ENCODE measurements at places on chromosomes 7 and 10. TPM values are rescaled to one million over a fixed set of nuclear protein-coding genes. Genes with fewer than 3 reads are reported as not detected.

HYAL4 gene
- total RNA-seq: not detected

AS3MT gene
- 1.8 TPM for total RNA-seq

SLC26A3 gene
- not detected for total RNA-seq

SIRT1 gene
- 21.4 TPM for total RNA-seq

POM121C gene
- 11.5 TPM for total RNA-seq

UNC5B gene
- total RNA-seq: 35.6 TPM

All from epithelial cell of alveolus of lung (primary cell).